ENCODE measurements at places on chromosomes 2 and 18. TPM values are rescaled to one million over a fixed set of nuclear protein-coding genes. Genes with fewer than 3 reads are reported as not detected.

- no peak for DNase-seq
These were observed 15.0 kb downstream of the MLPH start for GRCh38 chr2:237501892-237502513.

Gene SPEG
- total RNA-seq = 76.6 TPM

DNA sequence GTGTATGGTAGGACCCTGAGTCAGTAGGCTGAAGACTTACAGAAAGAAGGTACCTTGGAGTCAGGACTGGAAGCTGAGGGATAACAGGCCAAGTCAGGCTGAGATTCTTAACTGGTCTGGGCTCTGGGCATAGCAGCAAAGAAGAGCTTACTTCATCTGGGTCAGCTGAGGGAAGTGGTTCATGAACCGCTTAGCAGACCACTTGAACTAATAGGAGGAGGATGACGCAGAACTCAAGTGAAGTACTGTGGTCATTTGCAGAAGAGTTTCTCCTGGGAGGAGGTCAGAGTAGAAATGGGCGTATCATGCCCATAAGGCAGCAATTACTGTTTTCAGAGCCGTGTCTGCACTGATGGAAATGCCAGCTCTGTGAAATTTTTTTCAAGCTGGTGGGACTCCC, 164.5 kb downstream of the LCLAT1 start:
- DNase-seq = no peak

DNA sequence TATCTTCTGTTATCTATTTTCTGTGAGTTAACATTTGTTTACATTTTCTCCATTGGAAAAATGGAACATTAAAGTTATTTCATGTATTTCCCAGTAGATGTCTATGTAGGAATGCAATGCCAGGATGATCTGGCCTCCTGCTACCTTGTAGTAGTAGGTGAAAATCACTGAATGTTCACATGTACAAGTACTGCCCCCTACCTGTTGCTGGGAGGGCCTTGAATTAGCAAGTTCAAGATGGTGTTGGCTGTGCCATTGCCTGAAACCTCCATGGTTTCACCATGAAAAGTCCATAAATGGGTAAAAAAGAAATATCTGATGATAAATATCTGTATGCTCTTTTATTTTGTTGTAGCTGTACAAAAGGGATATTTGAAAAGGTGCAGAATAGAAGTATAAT, 30.7 kb downstream of the XRCC5 start:
- no peak for DNase-seq

Gene IL1RL1
- 18.3 TPM for total RNA-seq
